PC-3 (cell line): ENCODE measurements at places on chromosomes 7 and 10. TPM values are rescaled to one million over a fixed set of nuclear protein-coding genes. Genes with fewer than 3 reads are reported as not detected.

Gene GSTO2
- total RNA-seq: 8.1 and 13.8 TPM in 2 replicates

Gene C7orf33
- not detected in 2 replicates for total RNA-seq

Gene ASZ1
- not detected in 2 replicates for total RNA-seq

Gene AOAH
- total RNA-seq: not detected in 2 replicates

Gene CC2D2B
- not detected in 2 replicates for total RNA-seq

Gene HOXA5
- total RNA-seq: 7.0 and 7.5 TPM in 2 replicates

Gene SPOCK2
- total RNA-seq: 0.06 and 0.33 TPM in 2 replicates

Gene LGI1
- total RNA-seq: not detected in 2 replicates

Gene ANXA8
- 0.69 and 1.1 TPM in 2 replicates for total RNA-seq

Gene SLC39A12
- total RNA-seq: not detected in 2 replicates

Gene SMKR1
- 7.4 and 13.1 TPM in 2 replicates for total RNA-seq

Gene HOXA4
- 2.3 and 5.1 TPM in 2 replicates for total RNA-seq

Gene SBDS
- total RNA-seq: 72.4 and 91.7 TPM in 2 replicates

Gene CCZ1B
- 36.9 and 73.6 TPM in 2 replicates for total RNA-seq

Gene NKX1-2
- total RNA-seq: 0.36 and 0.86 TPM in 2 replicates

Gene ZNF37A
- 19.7 and 25.7 TPM in 2 replicates for total RNA-seq

Gene TAS2R41
- total RNA-seq: not detected in 2 replicates

Gene KNDC1
- not detected in 2 replicates for total RNA-seq

Gene AGR3
- total RNA-seq: not detected in 2 replicates

Gene PITX3
- not detected in 2 replicates for total RNA-seq

Gene HABP2
- not detected in 2 replicates for total RNA-seq

Gene PNLIP
- not detected in 2 replicates for total RNA-seq

Gene NRG3
- total RNA-seq: not detected in 2 replicates

Gene GPR141
- not detected in 2 replicates for total RNA-seq

Gene PRKCQ
- not detected in 2 replicates for total RNA-seq

Gene COL28A1
- total RNA-seq: 0.26 TPM in 1 of 2 replicates, not detected in the other
